ENCODE measurements at places on chromosomes 5 and 9. TPM values are rescaled to one million over a fixed set of nuclear protein-coding genes. Genes with fewer than 3 reads are reported as not detected.
A peak's percentile ranks its signal among the peaks of the same experiment; 100 is the strongest.

GRCh38 chr9:121268598-121268850 is 562 bp downstream of the GSN start:
- DNase-seq, result no peak

IL4 gene
- not detected for total RNA-seq

- no peak for DNase-seq
These were observed 13.5 kb downstream of the B4GALT1 start for GRCh38 chr9:33153666-33154065.

- DNase-seq, result peak; percentile 5
These were observed 67.7 kb downstream of the NDFIP1 start for GRCh38 chr5:142176255-142176654.

- DNase-seq, result no peak
These were observed 52.1 kb downstream of the STRBP start for GRCh38 chr9:123216251-123216797.

DNA sequence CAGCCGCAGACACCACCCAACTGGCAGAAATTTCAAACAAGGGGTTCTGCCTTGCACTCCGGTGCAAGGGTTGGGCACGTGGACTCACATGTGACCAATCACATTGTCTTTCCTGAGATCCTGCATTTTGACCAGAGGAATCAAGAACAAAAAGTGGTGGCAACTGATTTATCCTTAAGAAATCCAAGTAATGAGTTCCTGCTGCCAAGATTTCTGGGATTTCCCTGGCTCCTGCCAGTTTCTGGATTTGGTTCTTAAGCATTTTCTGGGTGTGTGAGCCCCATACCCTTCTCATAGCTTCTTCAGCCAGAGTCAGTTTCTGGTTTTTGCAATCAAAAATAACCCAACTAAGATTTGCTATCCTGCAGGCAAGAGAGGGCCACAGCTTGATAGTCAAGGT is 17.4 kb upstream of the KCNIP1 start:
- DNase-seq, result no peak

NSG2 gene
- total RNA-seq, result 3.1 TPM

ADGRD2 gene
- not detected for total RNA-seq

DNA sequence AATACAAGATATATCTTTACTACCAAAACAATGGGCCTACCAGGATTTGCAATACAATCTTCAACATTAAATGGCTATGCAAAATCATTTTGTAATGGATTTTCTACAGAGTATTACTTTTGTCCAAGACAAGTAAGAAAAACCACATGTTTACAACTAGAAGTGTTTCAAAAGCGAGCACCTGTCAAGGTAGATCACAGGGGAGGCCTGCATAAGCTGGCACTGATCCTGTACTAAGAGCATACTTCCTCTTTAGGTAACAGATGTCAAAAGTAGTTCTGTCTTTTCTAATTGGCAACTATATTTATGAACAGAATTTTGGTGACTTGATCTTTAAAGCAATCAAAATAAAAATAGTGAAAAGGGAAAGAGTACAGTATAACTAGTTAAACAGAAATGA is 249.0 kb downstream of the MLLT3 start:
- no peak for DNase-seq

GRCh38 chr5:32123058-32123805 is 50.9 kb downstream of the GOLPH3 start:
- no peak for DNase-seq

DNA sequence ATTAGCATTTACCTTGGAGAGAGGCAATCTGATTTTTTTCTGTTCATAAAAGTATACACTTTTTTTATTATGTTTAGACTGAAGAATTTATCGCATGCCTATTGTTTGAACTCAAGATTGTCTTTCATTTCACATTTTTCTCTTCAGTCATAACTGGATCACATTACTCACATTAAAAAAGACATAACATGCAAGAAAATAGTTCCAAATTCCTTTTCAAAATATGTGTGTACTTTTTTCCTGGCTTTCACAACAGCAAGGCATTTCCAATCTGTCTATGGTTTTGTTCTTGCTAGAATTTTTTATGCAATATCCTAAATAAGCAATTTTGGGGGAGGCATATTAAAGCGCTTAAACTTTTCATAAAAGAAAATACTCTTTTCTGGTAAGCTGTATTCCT is 21.2 kb downstream of the FTMT start:
- peak; percentile 8 for DNase-seq

INSYN2B gene
- total RNA-seq, result 0.21 TPM

LURAP1L gene
- 7.2 TPM for total RNA-seq

TNC gene
- 266 TPM for total RNA-seq

DNA sequence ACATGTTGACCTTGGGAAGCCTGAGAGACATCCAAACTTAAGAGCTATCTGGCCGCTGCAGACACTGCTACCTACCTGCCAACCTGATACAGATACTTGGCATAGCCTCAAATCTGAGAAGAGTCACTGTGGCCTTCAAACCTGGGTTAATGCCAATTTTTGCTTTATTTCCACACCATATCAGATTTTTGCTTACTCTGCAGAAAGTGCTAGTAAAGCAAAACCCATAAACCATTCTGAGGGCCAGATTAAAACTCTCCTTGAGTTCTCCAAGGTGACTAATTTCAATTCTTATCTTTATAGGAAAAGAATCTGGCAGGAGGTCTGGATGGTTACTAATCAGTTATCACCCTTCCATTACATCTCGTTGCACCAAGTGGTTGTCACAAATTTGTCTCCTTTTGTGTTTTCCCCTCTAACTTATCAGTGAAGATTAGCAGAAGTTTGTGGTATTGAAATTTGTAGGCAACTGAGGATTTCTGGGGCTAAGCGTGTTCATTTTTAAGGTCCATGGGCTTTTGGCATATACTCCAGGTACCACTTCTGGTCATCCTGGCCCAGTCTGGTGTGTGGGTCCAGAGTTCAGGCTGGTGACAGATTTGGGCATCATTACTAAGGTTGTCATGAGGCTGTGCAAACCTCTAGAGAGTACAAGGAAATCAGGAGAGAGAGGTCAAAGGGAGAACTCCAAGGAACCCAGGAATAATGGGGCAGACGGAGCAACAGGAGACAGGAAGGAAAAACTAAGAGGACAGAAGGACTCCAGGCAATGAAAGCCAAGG is 177.9 kb downstream of the TSSK1B start:
- DNase-seq, result no peak

ZDHHC11B gene
- 5.3 TPM for total RNA-seq

DNA sequence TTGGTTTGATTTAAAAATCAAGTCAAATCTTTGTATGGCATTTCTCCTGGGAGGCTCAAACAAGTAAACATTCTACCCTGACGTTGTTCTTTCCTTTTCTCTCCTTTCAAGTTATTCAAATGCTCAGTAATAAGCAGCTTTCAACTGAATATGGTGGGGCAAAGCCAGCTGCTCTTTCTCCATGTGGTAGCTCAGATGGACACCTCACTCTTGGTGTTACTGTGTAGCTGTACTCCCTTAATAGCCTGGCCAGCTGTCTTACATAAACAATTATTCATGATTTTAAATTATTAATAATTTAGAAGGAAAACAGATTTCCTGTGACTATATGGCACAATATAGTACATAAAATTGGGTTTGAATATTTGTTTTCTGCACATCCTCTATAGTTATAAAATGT is 165.2 kb downstream of the PDE4D start:
- no peak for DNase-seq

- peak; percentile 74 for DNase-seq
These were observed 136.3 kb downstream of the FOXD1 start for GRCh38 chr5:73312146-73312871.

PLAA gene
- total RNA-seq, result 39.9 TPM

- no peak for DNase-seq
These were observed 19.8 kb downstream of the IL12B start for GRCh38 chr5:159310511-159310910.

DNA sequence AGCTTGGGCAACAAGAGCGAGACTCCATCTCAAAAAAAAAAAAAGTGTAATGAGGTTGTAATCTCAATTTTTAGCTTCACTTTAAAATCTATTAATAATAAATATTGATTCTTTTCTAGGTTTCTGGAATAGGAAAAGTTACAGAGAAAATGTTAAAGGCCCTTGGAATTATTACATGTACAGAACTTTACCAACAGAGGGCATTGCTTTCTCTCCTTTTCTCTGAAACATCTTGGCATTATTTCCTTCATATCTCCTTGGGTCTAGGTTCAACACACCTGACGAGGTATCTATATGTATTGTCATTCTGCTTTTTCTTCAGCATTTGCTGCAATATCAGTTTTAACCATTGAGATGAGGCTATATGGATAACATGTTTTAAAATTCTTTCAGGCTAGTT is 26.6 kb upstream of the ANKDD1B start:
- no peak for DNase-seq

DNA sequence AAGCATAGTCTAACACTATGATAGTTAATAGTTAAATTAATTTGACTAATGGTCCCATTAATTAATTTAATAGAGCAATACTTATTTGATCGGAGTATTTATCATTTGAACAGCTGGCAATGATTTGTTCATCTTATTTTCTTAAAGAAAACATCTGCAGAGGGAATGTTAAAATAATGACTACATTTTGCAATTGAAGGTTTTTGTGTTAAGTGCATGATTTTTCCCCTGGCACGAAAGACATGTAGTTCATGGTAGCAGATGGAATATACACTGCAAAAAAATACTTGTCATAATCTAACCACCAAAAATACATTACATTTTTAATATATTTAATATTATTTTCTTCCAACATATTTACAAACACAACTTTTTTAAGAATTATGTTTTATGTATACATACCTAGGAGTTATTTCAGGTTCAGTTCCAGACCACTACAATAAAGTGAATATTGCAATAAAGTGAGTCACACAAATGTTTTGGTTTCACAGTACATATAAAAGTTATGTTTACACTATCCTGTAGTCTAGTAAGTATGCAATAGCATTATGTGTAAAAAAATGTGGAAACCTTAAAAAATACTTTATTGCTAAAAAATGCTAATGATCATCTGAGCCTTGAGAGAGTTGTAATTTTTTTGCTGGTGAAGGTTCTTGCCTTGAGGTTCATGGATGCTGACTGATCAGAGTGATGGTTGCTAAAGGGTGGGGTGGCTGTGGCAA is 292.6 kb upstream of the DAB2 start:
- no peak for DNase-seq

OBP2B gene
- not detected for total RNA-seq

DNA sequence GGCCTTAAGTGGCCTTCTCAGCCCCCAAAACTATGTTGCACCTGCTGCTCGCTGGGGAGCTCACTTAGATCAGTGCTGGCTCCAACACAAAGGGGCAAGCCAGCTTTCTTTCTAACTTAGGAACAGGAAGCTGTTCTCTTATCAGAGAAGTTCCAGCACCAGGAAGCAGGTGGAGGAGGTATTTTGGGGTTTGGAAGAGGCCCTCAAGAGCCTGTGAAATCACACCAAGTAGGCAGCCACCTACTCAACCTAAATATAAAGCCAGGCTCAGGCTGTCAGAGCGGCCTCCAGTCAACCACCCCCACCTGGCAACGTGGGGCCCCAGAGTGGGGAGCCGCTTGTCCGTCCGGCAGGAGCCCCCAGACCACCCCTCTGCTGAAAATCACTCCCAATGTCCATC is 152.8 kb downstream of the OLFM1 start:
- DNase-seq, result peak; percentile 44

MORN5 gene
- not detected for total RNA-seq

- no peak for DNase-seq
These were observed 21.0 kb downstream of the C1QTNF2 start for GRCh38 chr5:160349249-160349934.

- DNase-seq, result peak; percentile 79
These were observed 68.7 kb upstream of the ZNF618 start for GRCh38 chr9:113807173-113808061.

DNA sequence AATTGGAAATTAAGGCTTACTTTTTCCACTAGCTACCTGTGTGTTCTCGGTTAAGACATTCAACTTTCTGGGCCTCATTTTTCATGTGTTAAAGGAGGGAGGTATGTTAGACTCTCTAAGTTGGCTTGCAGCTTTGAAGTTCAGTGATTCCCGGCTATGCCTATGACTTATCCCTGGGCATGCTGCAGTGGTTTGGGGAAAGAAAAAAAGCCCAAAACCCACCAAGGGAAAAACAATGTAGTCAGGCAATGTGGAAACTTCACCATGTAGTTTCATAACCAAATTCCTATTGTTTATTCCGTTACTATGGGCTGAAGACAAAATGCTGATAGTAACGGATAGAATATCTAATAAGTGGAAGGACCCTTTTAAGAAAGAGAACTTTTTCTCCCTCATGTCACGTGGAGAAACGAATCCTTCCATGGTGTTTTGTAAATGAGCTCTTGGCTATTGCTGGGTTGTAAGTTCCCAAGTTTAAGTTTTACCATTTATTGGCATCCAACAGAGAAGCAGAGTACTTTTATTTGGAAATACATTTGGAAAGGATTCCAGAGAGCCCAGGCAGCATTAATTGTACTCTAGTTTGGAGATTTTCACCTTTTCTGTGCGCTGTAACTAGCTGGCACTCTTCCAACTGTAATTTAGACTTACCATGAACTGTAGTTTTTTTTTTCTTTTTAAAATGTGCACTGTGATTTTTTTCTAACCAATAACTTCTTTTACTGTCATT is 84.9 kb upstream of the MPDZ start:
- DNase-seq, result peak; percentile 44

DNA sequence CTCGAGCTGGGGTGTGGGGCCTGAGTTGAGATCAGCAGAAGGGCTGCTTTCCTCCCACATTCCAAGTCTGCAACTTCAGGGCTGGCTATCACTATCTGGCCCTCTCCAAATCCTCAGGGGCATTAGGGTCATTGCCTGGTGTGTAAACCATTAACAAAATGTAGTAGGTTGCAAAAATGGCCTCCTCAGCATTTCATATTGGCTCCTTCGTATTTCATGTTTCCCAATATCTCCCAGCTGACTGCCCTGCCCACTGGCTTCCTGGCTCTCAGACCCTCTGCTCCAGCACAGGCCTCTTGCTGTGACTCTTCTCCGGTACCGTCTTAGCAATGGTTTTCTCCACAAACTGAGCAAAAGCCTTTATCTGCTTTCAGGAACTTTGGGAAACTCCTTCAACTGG is 113.8 kb downstream of the GADD45G start:
- no peak for DNase-seq

DNA sequence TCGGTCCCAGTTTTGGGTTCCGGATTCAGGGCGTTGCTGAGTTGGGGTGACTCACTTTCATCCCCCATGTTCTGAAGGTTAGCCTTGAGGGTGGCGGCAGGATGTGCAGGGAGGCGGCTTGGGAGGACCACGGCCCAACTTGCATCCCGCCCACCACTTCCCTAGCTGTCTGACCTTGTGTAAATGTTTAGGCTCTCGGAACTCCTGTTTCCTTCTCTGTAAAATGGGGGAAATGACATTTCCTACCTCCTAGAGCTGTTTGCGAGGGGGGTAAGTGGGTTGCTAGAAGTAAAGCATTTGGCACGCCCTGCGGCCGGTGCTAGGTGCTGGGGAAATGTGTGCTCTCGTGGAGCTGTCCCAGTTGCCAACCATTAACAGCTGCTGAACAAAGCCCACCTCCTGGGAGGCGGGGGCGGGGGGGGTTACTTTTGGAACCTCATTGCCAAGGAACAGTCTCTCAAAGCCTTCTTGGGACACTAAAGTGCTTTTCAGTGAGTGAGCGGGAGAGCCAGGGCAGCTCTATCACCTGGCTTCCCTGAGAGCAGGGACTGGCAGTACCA is 27.5 kb downstream of the PTGES2 start:
- peak; percentile 48 for DNase-seq
